Fibroblast of mammary gland (primary cell): ENCODE measurements at places on chromosomes 1 and 21.

- DNase-seq, result peak; percentile 75
Measured at GRCh38 chr1:241499910-241500309, 19.6 kb downstream of the FH start.

GRCh38 chr1:203440771-203441170 lies 34.8 kb upstream of the PRELP start:
- DNase-seq, result peak; percentile 58

DNA sequence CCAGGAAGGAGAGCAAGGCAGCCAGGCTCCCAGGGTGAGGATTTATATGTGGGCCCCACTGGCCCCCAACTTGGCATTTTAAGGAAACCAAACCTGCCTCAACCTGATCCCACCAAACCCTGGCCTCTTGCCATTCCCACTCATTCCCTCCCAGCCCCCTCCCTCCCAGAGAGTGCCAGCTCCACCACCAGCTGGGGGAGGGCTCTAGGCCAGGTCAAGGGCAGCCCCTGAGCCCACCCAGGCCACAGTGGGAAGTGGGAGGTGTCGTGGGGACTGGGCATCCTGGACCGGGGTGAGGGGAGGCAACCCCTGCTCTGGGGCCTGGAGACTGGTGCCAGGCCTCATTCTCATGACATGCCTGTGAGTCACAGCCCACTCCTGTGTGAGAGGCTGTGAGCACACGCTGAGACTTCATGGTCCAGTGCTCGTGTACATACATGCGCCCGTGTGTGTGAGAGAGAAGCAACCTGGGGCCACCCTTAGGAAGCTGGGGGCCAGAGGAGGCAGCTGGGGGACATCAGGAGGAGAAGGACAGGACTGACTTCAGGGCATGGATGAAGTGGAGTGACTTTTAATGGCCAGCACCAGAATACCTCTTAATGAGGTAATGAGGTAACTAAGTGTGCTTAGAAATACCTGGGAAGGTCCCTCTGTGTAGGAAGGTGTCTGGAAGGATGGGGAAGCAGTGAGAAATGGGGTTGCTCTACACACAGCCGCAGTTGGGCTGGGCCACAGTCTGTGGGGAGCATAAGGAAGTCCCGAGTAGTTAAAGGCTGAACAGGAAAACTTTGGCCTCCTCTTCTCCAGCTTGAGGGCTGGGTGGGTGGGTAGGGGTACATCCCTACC lies at the start of gene S100A2:
S100A2 (minus strand) TSS at position 316 of the 846 bp plus-strand sequence. CDS start 1,967 bp downstream, outside the sequence.
- DNase-seq, result peak; percentile 96

GRCh38 chr1:91555821-91556531 lies 55.3 kb downstream of the CDC7 start:
- peak; percentile 94 for DNase-seq

DNA sequence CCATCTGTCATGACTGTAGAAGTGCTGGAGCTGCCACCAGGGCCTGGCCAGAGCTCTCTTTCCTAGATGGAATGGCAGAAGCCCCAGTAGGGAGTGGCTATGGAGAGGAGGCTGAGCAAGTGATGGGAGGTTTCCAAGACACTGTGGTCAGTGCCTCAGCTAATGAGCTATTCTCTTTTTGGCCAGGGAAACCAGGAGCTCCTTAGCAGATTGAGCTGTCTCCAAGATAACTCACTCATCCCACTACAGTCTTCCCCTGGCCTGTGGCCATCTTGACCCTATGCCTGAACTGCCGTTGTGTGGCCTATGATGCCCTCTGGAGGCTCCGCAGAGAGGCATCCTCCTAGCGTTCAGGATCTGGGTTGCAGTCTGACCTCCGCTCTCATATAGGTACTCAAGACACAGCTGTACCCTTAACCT lies 60.5 kb downstream of the ERI3 start:
- peak; percentile 98 for DNase-seq

DNA sequence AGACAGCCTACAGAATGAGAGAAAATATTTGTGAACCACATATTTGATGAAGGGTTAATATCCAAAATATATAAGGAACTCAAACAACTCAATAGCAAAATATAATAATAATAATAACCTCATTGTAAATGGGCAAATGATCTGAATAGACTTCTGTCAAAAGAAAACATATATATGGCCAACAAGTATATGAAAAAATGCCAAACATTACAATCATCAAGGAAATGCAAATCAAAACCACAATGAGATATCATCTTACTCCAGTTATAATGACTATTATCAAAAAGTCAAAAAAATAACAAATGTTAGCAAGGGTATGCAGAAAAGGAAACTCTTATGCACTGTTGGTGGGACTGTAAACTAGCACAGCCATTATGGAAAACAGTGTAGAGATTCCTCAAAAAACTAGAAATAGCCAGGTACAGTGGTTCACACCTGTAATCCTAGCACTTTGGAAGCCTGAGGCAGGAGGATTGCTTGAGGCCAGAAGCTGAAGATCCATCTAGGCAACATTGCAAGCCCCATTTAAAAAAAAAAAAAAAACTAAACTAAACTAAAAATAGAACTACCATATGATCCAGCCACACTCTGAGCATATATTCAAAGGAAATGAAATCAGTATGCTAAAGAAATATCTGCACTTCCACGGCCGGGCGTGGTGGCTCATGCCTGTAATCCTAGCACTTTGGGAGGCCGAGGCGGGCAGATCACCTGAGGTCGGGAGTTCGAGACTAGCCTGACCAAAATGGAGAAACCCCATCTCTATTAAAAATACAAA lies 17.3 kb upstream of the TRIM67 start:
- DNase-seq, result no peak

DNA sequence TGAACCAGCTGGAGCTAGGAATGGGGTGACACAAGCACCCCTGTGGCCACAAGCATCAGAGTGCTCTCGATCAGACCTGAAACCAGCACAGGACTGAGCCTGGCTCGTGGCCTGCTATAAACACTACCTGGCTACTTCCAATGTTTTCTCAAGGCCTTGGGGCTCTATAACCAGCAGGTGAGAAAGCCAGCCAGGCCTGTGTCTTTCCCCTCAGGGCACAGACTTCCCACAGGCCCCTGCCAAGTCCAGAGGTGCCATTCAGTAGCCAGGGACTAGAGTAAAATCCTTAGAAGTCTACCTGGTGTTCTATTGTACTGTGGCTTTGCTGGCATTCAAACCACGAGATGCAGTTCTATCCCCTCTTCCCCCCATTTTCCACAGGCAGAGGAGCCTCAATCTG lies 22.6 kb downstream of the OR2G3 start:
- DNase-seq, result no peak

DNA sequence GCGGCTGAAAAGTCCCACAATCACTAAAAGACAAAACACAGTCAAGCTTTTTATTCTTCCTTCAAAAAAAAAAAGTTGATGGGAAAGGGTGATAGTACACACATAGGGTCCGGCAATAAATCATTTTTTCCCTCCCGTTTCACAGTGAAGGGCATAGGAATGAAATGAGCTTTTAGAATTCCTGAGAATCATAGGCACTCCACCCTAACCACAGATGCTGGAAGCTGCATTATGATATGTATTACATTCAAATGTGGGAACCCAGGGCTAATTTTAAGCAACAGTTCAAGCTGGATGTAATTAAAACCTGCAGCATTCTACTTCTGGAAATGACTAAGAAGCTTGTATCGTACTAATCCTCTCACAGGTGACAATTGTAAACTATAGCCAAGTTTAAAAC lies 75.7 kb upstream of the KCNJ15 start:
- peak; percentile 71 for DNase-seq

GRCh38 chr1:84319662-84320061 lies 18.2 kb downstream of the SAMD13 start:
- DNase-seq, result no peak

- DNase-seq, result peak; percentile 41
Measured at GRCh38 chr1:235105051-235106043, 23.3 kb downstream of the TOMM20 start.

DNA sequence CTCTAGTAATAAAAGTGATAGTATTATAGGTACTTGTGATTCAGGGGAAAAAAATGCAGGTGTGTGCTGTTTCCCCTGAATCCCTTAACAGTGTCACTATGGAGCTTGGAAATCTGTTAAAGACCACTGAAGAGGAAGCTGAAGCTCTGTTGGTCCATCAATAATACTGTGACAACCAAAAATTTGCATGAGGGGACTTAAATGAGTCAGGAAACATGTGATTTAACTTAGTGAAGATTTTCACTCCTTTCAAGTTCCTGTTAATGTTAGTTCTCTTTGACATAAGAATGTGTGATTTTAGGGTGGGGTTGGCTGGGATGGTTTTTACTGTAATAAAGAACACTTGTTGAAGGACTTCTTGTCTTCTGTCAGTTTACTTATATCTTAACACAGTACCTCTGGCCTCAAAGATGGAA lies 32.0 kb downstream of the VANGL2 start:
- DNase-seq, result no peak

GRCh38 chr1:247857069-247857984 lies at the start of gene TRIM58:
Gene TRIM58 (plus strand): TSS chr1:247857187. CDS start chr1:247857247, 60 bp downstream.
- no peak for DNase-seq

DNA sequence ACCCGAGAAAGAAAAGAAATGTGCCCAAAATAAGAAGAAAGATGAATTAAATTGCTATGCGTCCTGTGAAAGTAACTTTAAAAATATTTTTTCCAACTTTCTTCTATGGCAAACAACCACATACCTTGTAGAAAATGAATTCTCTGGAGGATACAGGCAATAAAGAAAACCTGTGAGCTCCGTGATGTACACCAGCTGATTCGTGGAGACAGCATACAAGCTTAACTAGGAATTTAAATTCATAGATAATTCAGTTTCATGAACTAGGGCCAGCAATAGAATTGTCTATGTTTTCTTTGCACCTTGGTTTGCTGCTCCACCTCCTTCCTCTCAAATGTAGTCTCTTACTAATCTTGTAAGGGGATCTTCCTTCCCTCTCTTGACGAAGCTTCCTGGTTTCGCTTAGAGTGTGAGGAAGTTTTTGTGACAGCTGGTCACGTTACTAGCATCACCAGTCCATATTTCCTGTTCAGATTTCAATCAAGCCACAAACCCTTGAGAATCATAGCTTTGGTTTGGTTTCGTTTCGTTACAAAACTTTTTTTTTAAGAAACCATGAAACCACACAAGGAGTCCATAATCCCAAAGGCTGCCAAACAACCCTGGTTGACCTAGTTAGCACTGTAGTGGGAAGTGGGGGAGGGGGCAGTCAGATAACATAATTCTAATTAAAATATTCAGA lies 35.8 kb downstream of the GREM2 start:
- DNase-seq, result peak; percentile 83

GRCh38 chr1:2525920-2526823 lies at the start of gene PANK4:
Gene PANK4 (minus strand): TSS chr1:2526596. CDS start chr1:2526587, 9 bp downstream.
- peak; percentile 92 for DNase-seq

GRCh38 chr1:59025898-59026426 lies 242.1 kb upstream of the JUN start:
- DNase-seq, result peak; percentile 66
